Stimulated activated CD4-positive, alpha-beta T cell treated with anti-CD3 and anti-CD28 coated beads, Interleukin-1b, Interleukin-23, amount 100 ng/mL, for 4 hours (primary cell): ENCODE measurements at places on chromosomes 11 and 22.

- no peak for DNase-seq
Observed at GRCh38 chr22:40982482-40983385, 31.6 kb downstream of the RBX1 start.

DNA sequence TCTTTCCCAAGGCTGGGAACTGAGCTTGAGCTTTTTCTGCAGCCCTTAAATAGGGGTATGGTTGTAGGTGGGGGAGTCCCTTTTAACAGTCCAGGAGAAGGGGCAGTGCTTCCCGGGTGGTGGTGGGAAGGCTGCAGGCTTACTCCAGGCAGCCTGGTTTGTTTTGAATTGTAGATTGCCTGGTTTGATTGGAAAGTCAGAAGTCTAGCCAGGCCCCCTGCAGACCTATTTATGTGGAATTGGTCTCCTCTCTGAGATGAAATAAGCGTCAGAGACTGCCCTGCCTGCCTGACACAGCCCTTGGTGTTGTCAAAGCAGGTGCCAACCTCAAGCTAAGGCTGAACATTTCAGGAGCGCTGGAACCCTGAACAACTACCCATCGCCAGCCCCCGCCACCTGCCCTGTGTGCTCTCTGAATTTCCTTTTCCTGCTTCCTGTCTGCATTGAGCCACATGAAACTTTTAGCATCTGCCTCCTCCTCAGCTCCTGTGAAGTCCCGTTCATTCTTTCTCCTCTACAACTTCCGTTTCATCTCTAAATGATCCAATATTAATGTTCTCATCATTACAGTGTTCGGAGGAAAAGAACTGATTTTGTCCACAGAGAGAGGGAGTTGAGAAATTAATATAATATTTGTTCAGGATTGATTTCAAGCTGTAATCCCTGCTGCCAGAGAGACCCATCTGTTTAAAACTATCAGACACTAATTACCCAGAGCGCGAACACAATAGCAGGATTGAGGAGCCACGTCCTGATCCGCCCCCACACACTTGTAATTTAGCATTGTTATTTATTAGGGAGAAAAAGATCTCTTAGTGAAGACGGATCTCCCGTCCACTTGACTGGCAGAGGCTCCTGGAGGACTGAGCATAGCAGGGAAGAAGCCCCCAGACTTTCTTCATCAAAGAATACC is 136.5 kb downstream of the TRIM29 start:
- no peak for DNase-seq

- no peak for DNase-seq
Observed at GRCh38 chr11:62433141-62433903, 14.5 kb downstream of the SCGB1A1 start.

GRCh38 chr11:128502726-128503125 is 84.6 kb downstream of the ETS1 start:
- DNase-seq, result no peak
